ENCODE measurements at places on chromosomes 13 and 19. TPM values are rescaled to one million over a fixed set of nuclear protein-coding genes. Genes with fewer than 3 reads are reported as not detected.

GRCh38 chr19:48915757-48916156 is 15.6 kb downstream of the NUCB1 start:
- no peak for DNase-seq

DNA sequence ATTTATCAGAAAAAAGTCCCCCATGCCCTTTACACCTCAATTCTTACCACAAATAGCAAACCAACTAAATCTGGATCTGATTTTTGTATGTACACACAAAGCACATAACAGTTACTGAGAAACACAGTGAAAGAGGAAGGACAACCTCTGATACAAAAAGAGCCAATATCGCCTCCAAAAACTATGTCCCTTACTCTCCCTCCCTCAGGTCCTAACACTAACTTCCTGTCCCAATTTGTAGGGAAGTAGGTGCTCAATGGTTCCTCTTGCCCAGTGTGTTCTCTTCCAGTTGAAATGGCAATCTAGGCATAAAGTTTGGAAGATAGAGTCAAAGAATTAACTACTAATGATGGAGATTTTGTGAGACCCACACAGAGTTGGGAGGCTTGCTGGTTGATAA is 15.8 kb upstream of the FPR3 start:
- no peak for DNase-seq

DNA sequence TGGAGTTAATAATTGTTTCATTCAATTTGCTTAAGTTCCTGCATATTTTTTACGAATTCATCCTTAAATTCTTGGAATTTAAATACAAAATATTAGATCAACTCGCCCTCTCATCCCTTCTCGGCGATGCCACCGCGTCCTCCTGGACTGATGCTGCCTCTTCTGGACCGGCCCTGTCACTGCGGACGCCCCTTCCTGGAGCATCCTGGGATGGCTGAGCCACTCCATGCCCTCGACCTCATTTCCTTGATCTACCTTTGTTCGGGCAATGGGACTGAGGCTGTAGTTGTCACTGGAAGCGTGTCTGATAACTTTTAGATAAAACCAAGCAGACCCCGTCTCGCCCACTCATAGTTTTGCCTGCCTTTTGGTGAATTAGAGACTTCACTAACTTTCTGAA is 283.7 kb downstream of the TEX29 start:
- DNase-seq, result no peak

The NCR1 gene
- not detected for total RNA-seq

The PRKACA gene
- 18.2 TPM for total RNA-seq

All from SJSA1 (cell line).